ENCODE measurements at places on chromosomes 13 and 19. TPM values are rescaled to one million over a fixed set of nuclear protein-coding genes. Genes with fewer than 3 reads are reported as not detected.

PDE4C gene
- 0.17 TPM for total RNA-seq

KLK15 gene
- total RNA-seq: not detected

ASF1B gene
- 107 TPM for total RNA-seq

SIGLECL1 gene
- not detected for total RNA-seq

SGCG gene
- total RNA-seq: 0.46 TPM

FFAR2 gene
- total RNA-seq: not detected

FLT1 gene
- not detected for total RNA-seq

KASH5 gene
- total RNA-seq: not detected

ONECUT3 gene
- total RNA-seq: 0.06 TPM

ZGLP1 gene
- total RNA-seq: 1.9 TPM
